Tracheal epithelial cell (primary cell): ENCODE measurements at places on chromosomes 3 and 15. TPM values are rescaled to one million over a fixed set of nuclear protein-coding genes. Genes with fewer than 3 reads are reported as not detected.

NECTIN3 gene
- total RNA-seq, result 12.6 and 14.9 TPM in 2 replicates

MYO5C gene
- total RNA-seq, result 8.9 and 17.5 TPM in 2 replicates

FBN1 gene
- 0.85 and 68.0 TPM in 2 replicates for total RNA-seq

PDZRN3 gene
- 0.24 TPM in 1 of 2 replicates, not detected in the other for total RNA-seq

NR1I2 gene
- total RNA-seq, result not detected in 2 replicates

HRG gene
- total RNA-seq, result not detected in 2 replicates

IQCH gene
- 1.7 and 2.7 TPM in 2 replicates for total RNA-seq

PRR20G gene
- total RNA-seq, result not detected in 2 replicates

ITIH4 gene
- total RNA-seq, result 1.1 and 1.9 TPM in 2 replicates

TMEM108 gene
- not detected in 2 replicates for total RNA-seq

SLC28A2 gene
- total RNA-seq, result not detected in 2 replicates

THRB gene
- total RNA-seq, result 5.1 and 10.0 TPM in 2 replicates

CCDC39 gene
- not detected in 2 replicates for total RNA-seq

MYO5A gene
- total RNA-seq, result 28.4 and 50.1 TPM in 2 replicates

MFSD1 gene
- total RNA-seq, result 48.4 and 55.7 TPM in 2 replicates

AGBL1 gene
- not detected in 2 replicates for total RNA-seq

CELSR3 gene
- total RNA-seq, result 1.4 and 3.4 TPM in 2 replicates

CMTM8 gene
- total RNA-seq, result 1.7 TPM in 2 replicates

PPCDC gene
- 6.4 and 11.8 TPM in 2 replicates for total RNA-seq

FAN1 gene
- total RNA-seq, result 14.0 and 18.8 TPM in 2 replicates

SCG3 gene
- under 0.01 TPM in 1 of 2 replicates, not detected in the other for total RNA-seq

PRICKLE2 gene
- 5.1 and 11.8 TPM in 2 replicates for total RNA-seq

SPRED1 gene
- total RNA-seq, result 17.1 and 17.7 TPM in 2 replicates

SMAD6 gene
- 0.64 and 0.96 TPM in 2 replicates for total RNA-seq

PP2D1 gene
- total RNA-seq, result not detected in 2 replicates

LNP1 gene
- total RNA-seq, result 0.48 and 1.9 TPM in 2 replicates

ANO10 gene
- total RNA-seq, result 21.7 and 27.5 TPM in 2 replicates

HHLA2 gene
- total RNA-seq, result not detected in 2 replicates

SMCO1 gene
- 0.24 TPM in 1 of 2 replicates, not detected in the other for total RNA-seq

SRP14 gene
- total RNA-seq, result 101 and 108 TPM in 2 replicates

ANKRD63 gene
- total RNA-seq, result not detected in 2 replicates

ATP13A3 gene
- total RNA-seq, result 191 and 268 TPM in 2 replicates

KNL1 gene
- 1.1 and 2.2 TPM in 2 replicates for total RNA-seq

WDR76 gene
- 3.6 and 7.5 TPM in 2 replicates for total RNA-seq

RETNLB gene
- not detected in 2 replicates for total RNA-seq

ATP13A5 gene
- not detected in 2 replicates for total RNA-seq
